ENCODE measurements at places on chromosomes 7 and 10. TPM values are rescaled to one million over a fixed set of nuclear protein-coding genes. Genes with fewer than 3 reads are reported as not detected.
A peak's percentile ranks its signal among the peaks of the same experiment; 100 is the strongest.

DNA sequence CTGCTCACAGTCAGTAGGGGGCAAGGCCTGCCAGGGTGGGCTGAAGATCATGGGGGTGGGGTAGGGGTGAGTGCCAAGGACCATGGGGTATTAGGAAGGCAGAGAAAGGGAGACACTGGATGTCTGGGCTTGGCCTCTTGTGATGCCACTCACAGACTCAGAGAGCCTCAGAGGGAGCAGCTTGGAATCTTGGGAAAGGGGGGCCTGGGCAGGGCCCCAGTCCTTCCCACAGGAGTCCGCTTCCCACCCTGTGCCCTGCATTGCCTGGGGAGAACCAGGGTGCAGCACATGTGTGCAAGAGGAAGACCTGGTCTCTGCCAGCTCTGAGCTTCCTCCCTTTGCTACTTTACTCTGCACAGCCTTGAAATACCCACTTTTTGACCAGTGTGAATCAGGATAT, 4.3 kb downstream of the ADCY1 start:
- DNase-seq: no peak

DNA sequence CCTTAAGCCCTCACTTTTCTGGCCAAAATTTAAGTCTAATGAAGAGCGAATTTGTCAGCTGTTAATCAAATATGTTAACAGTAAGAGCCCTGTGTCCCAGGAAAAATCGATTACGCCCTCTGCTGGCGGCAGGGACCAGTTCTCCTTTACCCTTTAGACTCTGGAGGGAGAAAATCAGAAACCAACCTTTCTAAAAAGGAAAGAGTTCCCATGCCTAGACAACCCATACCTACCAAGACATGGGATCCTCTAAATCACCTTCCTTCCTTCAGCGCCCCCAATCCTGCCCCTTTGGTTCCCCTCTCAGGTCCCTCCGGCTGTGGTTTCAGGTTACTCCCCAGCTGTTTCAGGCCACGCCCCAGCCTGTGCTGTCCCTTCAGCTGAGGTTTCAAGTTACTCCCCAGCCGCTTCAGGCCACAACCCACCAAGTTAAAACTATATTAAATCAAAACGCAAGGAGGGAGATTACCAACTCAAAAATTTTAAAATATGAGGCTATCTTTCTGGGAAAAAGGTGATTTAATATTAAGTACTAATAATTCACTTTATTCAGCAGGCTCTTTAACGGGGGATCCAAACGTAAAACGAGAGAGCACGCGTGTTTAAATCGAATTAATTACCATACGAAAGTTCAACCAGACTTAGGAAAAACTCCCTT, 1.4 kb upstream of the AKR1B15 start:
- peak; percentile 62 for DNase-seq

GRCh38 chr7:102874166-102874829, 38.5 kb upstream of the LRRC17 start:
- DNase-seq: no peak

DNA sequence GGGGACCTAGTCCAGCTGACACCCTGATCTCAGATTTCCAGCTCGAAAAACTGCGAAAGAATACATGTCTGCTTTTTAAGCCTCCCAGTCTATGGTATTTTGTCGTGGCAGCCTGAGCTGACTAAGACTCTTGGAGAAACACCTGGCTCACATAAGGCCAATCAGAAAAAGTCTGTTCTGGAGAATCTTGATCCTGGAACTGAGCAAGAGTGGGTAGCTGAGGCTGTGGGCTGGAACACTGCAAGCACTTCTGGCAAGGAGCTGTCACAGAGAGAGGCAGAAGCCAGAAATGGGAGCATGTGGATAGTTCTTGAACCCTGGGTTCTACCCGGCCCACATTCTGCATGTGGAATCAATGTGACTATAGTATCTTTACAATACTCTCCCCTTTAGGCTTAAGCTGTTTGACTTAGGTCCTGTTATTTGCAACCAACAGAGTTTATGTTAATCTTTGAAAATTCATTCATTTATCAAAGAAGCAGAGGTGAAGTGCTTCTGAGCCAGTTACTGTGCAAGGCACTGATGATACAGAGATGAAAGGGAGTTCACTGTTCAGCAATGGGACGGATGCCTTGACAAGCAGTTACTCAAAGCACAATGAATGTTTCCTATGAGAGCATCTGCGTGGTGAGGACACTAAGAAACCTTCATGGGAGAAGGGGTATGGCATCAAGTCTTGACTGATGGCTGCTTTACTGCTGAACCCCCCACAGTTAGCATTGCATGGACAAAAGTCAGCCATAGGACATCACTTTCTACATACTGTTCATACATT, 4.4 kb upstream of the C10orf90 start:
- DNase-seq: no peak

- DNase-seq: no peak
These were observed 17.2 kb downstream of the ABCC2 start for GRCh38 chr10:99799613-99800012.

DNA sequence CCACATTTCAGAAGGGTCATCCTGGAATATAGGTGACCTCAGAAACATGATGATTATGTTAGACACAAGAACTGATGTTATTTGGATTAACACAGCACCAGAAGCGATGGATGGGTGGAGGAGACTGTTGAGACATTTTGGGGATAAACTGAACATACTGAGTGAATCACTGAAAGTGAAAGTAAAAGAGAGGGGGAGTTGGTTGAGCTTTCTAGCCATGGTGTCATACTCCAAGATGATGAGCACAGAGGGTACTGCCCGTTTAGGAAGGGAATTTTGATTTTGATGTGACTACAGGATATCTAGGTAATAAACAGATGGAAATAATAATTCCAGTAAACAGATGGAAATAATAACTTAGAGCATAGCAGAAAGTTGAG, 248.0 kb upstream of the NPY start:
- no peak for DNase-seq

DNA sequence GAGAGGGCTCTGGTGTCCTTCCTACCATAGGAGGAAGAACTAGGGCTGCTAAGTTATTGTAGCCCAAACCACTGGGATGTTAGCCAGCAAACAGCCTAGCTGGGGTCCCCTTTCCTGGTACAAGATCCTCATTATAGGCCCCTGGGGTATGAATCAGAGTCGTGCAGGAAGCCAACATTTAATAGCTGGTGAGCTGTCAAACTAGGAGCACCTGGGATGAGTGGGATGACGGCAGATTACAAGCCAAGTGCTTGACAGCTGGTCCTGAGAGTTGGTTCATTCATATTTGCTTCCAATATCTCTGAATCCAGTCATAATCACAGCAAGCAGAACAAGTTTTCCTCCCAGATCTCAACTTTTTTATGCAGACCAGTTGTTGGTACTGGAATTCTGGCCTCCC, 25.1 kb upstream of the DNAJB12 start:
- DNase-seq: no peak

GRCh38 chr7:75892634-75893272, 13.9 kb downstream of the RHBDD2 start:
- no peak for DNase-seq

OR2A12 gene
- not detected for polyA plus RNA-seq
